ENCODE measurements at places on chromosomes 7 and 10.
A peak's percentile ranks its signal among the peaks of the same experiment; 100 is the strongest.

- DNase-seq = peak; percentile 96
Measured at GRCh38 chr7:131244259-131244852, 83.3 kb upstream of the MKLN1 start.

DNA sequence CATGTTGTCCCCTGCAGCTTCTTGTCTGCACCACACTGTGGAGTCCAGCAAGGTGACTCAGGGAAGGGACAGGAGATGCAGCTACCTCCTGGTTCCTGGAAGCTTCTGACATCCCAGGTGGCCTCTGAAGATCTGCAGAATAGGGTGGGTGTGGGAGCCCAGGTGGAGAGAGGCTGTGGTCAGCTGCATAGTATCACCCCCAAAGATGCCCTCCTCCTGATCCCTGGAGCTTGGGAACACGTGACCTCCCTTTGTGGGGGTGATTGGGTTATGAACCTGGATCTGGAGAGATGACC, 25.4 kb downstream of the CALML3 start:
- DNase-seq = no peak

GRCh38 chr10:24352399-24352798, 143.5 kb downstream of the KIAA1217 start:
- peak; percentile 54 for DNase-seq

GRCh38 chr10:123930340-123931001, 38.9 kb upstream of the CPXM2 start:
- peak; percentile 92 for DNase-seq

DNA sequence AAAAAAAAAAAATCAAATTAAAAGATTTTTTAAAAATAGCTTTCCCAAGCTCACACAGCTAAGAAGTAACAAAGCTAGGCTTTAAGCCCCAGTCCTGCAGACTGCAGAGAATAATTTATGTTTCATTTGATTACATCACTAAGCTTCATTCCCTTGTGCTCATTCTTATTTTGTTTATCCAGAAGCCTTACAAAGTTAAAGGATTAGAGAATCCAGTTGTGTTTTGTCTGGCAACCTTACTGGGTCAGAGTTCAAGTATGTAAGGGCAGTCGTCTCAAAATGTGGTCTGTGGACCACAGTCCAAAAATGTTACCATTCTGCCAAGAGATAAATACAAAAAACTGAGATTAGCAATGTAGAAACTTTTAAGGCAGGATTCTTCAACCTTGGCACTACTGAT, 32.1 kb upstream of the EZH2 start:
- DNase-seq = peak; percentile 91

DNA sequence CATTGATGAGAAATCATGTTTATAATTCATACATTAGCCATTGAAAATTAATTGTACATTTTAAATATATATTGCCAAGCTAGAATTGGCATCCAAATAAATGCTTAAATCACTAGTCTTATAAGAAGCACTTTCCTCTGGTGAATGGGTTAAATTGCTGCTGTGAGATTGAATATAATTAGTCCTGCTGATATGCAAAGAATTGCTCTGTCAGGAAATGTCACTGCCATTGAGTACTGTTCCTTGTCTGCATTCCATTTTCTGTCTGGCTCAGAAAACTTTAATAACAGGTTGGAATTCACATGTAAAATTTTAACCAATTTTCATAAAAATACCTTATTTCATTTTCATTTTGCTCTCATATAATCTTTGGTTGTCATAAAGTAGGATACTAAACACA, 589.1 kb downstream of the MAGI2 start:
- no peak for DNase-seq

GRCh38 chr10:96295475-96295874, 8.8 kb upstream of the DNTT start:
- DNase-seq = no peak

- DNase-seq = no peak
Measured at GRCh38 chr10:127561647-127562046, 12.5 kb downstream of the NPS start.

DNA sequence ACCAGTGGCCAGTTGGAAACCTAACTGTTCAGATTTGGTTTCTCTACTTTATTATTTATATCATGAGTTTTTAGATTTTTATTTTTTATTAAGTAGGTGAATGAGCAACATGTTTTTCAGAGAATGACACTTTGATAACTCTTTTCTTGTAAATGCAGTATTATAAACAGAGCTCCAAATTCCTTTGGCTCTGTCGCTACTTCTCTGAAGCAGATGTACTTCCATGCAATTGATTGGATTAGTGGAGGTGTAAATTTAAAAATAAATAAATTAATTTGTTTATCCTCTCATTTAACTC, 34.3 kb upstream of the ICA1 start:
- DNase-seq = no peak

DNA sequence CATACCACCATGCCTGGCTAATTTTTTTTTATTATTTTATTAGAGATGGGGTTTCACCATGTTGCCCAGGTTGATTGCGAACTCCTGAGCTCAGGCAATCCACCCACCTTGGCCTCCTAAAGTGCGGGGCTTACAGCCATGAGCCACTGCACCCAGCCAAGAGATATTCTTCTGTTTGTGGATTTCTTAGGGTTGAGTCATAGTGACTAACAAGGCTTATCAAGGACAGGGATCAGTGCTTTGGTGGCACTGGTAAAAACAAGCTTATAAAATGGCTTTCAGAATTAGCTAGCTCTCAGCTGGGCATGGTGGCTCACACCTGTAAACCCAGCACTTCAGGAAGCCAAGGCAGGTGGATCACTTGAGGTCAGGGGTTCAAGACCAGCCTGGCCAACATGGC, 122.4 kb downstream of the ZNF248 start:
- DNase-seq = no peak

DNA sequence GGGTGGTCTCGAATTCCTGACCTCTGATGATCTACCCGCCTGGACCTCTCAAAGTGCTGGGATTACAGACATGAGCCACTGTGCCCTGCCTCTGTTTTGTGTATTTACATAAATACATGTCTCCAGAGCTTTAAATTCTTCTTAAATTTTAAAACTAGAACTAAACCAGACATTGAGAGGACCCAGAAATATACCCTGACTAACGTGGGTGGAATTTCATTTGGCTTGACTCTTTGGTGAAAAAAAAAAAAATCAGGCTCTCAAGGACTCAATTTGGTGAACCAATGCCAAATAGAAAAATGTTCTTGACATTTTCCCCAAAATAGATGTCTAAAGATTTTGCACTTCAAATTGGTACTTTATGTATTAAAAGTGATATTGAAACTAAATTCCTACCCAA, 16.6 kb upstream of the FAS start:
- DNase-seq = peak; percentile 67

DNA sequence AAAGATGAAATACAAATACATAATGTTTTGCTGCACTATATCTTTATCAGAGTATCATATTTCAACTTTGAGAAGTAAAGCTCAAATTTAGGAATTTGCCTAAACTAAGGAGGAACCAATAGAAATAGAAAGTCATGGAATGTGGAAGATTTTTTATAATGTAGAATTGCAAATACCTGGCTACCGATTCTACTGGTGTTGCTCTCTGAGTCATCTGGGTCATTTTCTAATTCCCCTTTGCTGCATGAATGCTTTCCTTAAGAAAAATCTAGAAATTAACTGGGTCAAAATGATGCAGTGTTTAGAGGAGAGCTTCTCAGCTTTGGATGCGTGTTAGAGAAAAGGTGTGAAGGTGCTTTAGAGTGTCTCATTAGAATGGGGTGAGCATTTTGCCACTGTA, 568.9 kb upstream of the ANKRD30A start:
- peak; percentile 28 for DNase-seq

DNA sequence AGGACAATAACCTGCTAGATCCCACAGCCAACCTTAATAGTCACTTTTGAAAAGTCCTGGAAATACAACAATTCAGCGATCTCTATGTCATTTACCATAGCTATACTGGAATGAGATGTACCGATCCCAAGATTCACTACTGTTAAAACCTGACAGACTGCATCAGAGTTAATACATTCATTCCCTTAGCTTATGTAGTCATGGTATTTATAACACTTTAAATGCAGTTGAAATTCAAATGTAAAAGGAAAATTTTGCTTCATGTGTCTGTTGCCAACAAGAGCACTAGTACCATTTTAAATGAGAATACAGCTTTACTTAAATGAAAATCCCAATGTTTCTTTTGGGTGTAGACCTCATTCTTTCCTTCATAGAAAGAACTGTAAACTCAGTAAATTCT, 11.1 kb upstream of the GGCT start:
- DNase-seq = no peak

DNA sequence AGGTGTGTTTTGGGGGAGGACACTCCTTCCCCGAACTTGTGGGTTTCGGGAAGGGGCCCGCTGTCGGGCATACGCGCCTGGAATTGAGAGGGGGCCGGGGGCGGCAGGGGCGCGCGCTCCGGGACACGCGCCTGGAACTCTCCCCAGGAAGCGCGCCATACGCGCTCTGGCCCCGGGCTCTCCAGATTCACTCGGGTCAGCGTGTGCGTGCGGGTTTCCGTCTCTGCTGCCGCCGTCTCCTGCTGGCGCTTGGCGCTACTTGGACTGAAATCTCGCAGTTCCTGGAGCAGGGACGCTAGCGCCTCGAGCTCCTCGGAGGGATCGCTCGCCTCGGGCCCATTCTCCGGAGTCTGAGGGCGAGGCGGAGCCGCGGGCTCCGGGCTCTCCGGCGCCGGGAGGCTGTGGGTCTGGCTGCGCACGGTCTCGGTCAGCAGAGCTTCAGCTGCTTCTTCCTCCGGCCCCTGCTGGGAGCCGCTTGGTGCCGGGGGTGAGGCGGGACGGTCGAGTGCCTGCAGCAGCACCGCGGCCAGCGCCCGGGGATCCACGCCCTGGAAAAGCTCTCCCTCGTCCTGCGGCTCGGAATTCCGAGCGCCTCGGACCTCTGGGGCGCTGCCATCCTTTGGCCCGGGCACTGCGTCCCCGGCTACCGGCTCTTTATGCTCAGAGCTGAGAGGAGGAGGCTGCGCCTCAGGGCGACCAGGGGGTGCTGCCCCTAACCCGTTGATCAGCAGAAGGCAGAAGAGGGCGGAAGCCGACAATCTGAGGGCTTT, 1.1 kb downstream of the VGF start:
- peak; percentile 58 for DNase-seq

DNA sequence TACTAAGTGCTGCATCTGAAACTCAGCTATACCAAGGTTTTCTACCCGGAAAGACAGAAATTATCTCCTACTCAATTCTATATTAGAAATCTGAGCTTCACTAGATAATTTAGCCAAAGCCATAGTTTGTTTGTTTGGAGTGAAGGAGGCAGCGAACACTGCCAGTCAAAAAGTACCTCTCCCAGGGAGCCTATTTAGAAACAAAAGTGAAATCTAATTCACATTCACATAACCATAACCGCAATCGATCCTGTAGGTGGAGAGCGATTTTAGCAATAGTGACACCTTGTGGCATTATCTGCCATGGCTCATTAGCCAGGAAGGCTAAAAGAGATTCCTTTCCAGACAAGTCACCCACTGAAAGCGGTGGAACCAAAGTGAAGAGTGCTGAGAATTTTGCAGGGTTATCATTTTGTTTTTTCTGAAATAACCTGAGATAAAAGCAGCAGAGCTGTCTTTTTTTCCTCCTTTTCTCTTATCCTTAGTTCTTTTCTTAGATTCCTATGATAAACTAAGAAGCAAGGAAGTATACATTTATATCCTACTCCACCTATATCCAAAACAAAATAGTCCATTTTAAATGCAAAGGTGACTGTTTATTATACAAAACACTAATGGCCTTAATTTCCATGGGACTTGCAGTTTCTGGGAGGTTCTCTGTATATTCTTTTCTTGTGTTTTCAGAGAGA, 83.7 kb upstream of the BET1 start:
- peak; percentile 84 for DNase-seq

DNA sequence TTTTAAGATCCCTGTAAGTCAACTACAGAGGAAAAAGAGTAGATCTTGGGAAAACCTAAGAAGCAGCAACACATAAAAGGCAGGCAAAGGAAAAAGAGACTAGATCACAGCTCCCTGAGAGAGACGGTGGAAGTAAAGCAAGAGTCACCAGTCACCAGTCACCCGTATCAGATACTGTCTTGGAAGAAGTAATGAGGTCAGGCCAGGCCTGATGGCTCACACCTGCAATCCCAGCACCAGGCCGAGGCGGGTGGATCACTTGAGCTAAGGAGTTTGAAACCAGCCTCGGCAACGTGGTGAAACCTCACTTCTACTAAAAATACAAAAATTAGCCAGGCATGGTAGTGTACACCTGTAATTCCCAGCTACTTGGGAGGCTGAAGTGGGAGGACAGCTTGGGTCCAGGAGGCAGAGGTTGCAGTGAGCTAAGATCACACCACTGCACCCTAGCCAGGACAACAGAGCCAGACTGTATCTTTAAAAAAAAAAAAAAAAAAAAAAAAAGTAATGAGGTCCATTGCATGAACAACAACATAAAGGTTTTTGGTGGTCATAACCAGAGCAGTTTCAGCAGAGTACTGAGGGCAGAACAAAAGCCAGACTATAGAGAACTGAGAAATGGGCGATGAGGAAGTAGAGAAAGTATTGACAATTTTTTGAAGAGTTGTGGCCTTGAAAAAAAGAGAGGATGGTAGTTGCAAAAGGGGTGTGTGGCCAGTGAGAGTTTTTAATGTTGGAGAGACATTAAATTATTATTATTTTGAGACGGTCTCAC, 16.9 kb downstream of the ZNF713 start:
- DNase-seq = no peak

DNA sequence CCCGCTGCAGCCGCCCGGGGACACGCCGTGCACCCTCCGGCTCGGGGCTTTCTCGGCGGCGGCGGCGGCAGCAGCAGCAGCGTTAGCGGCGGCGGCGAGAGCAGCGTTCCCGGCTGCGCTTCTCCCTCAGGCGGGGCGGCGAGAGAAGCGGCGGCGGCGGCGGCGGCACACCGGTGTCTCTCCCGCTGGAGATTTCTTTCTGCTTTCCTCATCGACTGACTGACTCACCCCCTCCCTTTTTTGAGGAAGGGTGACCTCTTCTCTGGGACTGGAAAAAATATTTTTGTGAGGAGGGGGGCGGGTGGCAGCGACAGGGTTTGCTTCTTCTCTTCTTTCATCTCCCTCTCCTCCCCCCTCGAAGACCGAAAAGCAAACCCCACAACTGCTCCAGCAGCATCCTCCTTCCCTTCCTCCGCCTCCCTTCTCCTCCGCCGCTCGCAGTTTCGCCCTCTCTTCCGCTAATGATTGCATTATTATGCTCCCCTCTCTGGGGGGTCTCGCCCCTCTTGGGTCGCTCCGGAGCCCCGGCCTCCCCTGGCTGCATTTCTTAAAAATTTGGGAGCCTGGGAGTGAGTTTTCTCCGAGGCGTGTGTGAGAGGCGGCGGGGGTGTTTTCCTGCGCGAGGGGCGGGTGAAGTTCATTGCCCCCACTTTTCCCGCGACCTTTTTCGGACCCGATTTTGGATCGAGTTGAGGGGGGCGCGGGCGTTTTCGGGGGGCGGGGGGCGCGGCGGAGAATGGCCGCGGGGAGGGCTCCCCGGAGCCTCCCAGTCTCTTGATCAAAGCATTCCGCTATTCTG, 411 bp downstream of the AUTS2 start:
- peak; percentile 60 for DNase-seq

GRCh38 chr7:150909200-150909995, 57.1 kb downstream of the AOC1 start:
- no peak for DNase-seq

DNA sequence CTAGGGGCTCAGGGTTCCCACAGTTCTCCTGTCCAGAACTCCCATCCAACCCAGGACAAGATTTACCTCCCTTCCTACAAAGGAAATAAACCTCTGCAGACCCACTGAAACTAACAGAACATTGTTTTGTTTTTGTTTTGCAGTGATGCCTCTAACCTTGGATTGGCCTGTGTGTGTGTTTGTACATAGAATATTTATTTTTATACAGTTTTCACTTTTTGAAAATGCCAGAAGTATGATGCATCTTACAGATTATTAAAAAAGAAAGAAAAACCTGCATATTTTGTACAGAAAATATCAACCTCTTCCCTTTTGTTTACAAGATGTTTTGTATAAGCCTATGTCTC, 94.1 kb upstream of the MACROH2A2 start:
- DNase-seq = no peak

Measured in fibroblast of upper back skin (primary cell).